ENCODE measurements at places on chromosomes 12 and 14.

- no peak for DNase-seq
Observed at GRCh38 chr14:99148861-99149610, 123.0 kb downstream of the BCL11B start.

GRCh38 chr14:24690492-24690891 lies 56.5 kb upstream of the GZMB start:
- DNase-seq: no peak

DNA sequence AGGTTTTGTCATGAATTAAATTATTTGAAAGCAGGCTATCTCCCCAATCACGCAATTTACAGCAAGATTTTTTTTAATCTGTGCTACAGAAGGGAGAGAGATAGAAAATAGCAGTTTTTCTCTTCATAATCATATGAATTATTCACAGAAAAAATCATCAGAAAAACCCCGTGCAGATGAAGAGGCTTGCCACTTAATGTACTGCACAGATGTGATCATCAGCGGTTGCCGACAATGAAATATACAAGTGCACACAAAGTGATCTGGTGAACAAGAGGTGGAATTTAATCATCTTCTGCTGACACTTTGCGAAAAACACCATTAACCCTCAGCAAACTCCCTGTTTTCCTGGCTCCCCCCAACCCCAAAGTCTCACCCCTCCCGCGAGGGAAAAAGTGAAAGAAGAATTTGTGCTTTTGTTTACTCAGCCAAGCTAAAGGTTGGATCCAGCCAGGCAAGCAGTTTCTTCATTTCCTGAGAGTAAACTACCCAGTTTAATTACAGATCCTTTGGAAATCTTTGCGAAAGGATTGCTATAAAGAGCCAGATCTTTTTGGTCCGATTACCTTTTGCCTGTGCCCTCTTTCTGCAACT lies 3.1 kb upstream of the LMO3 start:
- no peak for DNase-seq

DNA sequence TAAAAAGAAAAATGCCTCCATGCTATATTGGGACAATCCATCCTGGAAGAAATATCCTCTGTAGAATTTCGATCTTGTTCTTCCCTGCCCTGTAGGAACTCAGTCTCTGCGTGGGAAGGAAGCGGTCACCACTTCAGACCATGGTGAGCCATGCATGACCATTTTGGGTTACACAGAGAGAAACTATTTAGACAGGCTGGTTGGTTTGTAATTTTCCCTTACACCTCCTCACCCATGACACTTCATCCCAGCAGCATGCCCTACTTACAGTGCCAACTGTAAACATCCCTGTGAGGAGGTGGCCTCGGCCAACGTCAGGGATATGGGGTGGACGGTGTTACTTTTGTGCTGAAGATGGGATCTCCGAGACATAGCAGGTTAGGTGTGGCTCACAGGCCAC lies 121.4 kb downstream of the SMOC1 start:
- no peak for DNase-seq

DNA sequence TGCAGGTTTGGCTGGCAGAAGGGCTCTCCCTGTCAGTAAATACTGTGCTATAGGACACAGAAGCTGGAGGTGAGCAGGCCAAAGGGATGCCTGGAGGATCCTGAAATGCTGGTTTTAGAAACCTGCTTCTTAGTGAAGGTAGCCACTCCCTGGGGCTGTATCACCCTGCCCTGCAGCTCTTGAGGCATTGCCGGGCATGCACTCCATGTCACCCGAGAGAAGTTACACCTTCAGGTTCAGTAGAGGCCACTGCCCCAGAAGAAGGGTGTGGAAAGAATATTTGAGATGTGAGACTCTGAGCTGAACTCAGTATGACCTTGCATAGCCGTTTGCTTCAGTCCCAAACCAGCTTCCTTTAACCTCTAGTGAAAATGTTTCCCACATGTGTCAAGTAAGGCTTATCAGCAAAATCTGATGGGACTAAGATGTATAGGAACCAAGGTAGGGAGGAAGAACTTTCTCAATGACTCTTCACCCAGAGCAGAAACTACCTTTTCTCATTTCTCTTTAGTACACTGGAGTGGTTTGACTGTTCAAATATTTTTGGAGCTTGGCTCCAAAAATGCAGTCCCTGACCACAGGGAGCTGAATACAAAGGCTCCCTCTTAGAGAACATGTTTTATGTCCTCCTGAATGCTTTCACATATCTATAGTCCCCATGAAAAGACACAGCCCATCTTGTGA lies 164.5 kb upstream of the DYRK2 start:
- DNase-seq: peak; percentile 34

DNA sequence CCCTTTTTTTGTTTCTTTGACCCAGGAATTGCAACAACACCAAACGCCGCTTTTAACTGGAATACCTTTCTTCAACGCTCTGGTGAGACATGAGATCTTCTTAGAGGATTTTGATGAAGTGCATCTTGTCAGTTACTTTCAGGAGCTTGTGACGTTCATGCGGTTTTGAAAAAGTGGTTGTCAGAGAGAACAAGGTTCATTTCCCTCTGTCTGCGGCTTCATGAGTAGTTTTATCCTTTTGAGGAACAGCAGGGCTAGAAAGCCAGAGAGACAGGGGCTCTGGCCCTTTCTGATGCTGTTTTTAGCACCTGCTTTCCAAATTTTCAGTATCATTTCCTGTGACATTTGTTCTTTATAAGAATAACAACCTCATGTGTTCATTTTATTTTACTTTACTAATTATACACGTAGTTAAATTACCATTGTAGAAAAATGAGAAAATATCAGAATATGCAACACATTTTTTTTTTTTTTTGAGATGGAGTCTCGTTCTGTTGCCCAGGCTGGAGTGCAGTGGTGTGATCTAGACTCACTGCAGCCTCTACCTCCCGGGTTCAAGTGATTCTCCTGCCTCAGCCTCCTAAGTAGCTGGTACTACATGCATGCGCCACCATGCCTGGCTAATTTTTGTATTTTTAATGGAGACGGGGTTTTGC lies 61.8 kb downstream of the GLT1D1 start:
- no peak for DNase-seq

DNA sequence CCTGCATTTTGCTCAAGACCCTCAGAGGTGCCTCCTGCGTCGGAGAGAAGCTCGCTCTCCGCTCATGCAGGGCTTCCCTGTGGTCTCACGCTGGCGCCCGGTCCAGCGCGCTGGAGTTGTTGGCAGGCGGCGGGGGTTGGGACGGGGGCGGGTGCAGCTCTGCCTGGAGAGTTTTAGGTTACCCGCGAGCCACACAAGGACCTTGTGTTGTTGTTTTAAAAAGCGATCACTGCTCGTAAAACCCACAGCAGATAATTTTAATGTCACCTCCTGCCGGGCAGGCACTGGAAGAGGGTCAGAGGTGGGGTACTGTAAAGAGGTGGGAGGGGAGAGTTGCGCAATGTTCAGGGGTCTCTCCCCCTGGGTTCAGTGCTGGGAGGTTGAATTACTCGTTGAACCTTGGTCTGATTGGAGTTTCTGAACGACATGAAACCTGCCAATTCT lies 850 bp downstream of the SMOC1 start:
- no peak for DNase-seq

DNA sequence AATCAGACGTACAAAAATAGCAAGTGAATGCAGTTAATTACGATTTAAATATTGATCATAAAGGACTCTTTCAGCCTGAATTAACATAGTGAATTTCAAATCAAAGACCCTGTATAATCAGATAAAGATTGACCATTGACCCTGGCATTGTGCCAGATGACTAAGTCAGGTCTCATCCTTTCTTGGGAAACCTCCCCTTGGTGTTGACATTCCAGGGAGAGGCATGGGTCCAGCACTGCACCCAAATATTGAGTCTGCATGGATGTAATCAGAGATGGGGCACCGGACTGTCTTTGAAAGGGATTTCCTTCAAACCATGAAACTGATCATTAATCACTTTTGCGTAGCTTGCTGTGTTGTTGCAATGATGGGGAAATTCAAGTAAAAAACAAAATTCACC lies 1138.2 kb downstream of the BCL11B start:
- DNase-seq: no peak

Data from EH (cell line).